ENCODE measurements at places on chromosomes 2 and 18. TPM values are rescaled to one million over a fixed set of nuclear protein-coding genes. Genes with fewer than 3 reads are reported as not detected.

CXCR1 gene
- polyA plus RNA-seq = not detected

DNA sequence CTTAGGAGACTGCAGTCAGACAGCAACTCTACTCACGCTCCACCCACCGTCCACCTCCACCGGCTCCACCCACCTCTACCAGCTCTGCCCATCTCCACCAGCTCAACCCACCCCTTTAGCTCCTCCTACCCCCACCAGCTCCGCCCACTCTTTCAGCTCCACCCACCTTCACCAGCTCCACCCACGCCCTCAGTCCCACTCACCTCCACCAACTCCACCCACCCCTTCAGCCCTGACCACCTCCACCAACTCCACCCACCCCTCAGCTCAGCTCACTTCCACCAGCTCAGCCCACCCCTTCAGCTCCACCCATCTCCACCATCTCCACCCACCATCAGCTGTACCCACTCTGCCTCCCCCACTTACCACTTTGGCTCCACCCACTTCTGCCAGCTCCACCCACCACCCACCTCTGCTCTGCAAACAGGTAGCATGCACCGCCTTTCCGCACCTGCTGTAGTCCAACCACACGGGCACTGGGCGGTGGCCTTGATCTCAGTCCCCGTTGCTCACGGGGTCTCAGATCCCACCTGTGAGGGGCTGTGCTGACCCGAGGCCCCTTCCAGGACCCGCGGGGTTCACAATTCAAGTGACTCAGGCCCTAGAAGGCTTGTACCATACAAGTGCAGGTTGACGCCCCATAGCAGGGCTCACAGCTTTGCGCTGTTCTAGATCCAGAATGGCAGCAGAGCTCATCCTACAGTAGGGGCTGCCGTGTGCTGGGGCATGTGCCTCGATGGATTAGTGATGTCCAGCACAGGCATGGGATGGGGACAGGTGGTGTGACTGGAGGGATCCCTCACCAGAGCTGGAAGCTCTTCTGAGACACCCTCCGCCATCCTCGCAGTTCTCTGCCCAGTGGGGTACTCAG is 77.2 kb upstream of the OTOS start:
- peaks cover 19% of the 10 kb centered on the region for H3K27me3 ChIP-seq
- H3K4me1 ChIP-seq = no peaks in the 10 kb centered on the region
- no peak for DNase-seq
- no peak overlapping the region for H3K27ac ChIP-seq
- H3K4me3 ChIP-seq = no peak overlapping the region

NPC1 gene
- polyA plus RNA-seq = 12.3 TPM

GRCh38 chr18:14943486-14943885 is 195.5 kb downstream of the ANKRD30B start:
- H3K4me3 ChIP-seq = no peak overlapping the region
- no peaks in the 10 kb centered on the region for H3K4me1 ChIP-seq
- H3K27ac ChIP-seq = no peak overlapping the region
- DNase-seq = no peak
- H3K36me3 ChIP-seq = no peaks in the 10 kb centered on the region
- no peaks in the 10 kb centered on the region for H3K27me3 ChIP-seq

GRCh38 chr2:236717729-236718128 is 148.1 kb downstream of the ACKR3 start:
- H3K4me1 ChIP-seq = no peaks in the 10 kb centered on the region
- H3K27me3 ChIP-seq = peaks cover 42% of the 10 kb centered on the region
- H3K36me3 ChIP-seq = no peaks in the 10 kb centered on the region
- H3K4me3 ChIP-seq = no peak overlapping the region
- H3K27ac ChIP-seq = no peak overlapping the region
- DNase-seq = no peak

DNA sequence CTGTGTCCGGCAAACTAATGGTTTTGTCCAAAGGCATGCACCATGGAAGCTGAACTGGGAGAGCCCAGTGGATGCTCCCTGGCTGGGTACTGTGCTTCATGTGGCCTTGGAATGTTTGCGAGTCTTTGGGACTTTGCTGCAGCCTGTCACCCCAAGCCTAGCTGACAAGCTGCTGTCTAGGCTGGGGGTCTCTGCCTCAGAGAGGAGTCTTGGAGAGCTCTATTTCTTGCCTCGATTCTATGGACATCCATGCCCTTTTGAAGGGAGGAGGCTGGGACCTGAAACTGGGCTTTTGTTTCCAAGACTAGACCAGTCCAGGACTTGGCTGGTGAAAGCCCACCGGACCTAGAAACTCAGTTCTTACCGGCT is 1.7 kb downstream of the MARS2 start:
- peak overlapping the region; percentile 56 for H3K27ac ChIP-seq
- H3K4me3 ChIP-seq = peak overlapping the region; percentile 94
- H3K4me1 ChIP-seq = peaks cover 47% of the 10 kb centered on the region
- H3K36me3 ChIP-seq = peaks cover 4% of the 10 kb centered on the region

GRCh38 chr18:62526098-62527025 is 3.5 kb downstream of the ZCCHC2 start:
- no peaks in the 10 kb centered on the region for H3K27me3 ChIP-seq
- peaks cover 43% of the 10 kb centered on the region for H3K4me1 ChIP-seq
- peak overlapping the region; percentile 98 for H3K4me3 ChIP-seq
- peak overlapping the region; percentile 96 for H3K27ac ChIP-seq
- DNase-seq = peak; percentile 66

DNA sequence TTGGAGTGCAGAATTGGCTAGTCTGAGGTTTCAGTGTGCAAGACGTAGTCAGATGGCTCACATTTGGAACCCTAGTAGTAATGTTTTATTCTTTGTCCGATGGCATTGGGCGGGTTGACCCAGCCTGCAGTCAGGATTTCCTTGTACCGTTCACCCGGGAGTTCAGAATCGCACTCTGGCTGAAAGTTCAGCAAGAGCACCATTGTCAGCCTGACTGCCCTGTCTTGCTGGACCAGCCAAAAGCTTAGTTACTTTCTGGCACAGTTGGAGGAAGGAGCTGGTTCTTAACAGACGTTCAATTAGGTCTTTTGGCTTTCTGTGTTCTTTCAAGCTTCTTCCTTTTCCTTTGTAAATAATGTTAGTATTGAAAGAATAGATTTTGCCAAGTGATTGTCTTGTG is 18.6 kb downstream of the RMC1 start:
- peaks cover 24% of the 10 kb centered on the region for H3K36me3 ChIP-seq
- DNase-seq = no peak
- no peaks in the 10 kb centered on the region for H3K27me3 ChIP-seq
- no peak overlapping the region for H3K4me3 ChIP-seq
- peaks cover 5% of the 10 kb centered on the region for H3K4me1 ChIP-seq
- H3K27ac ChIP-seq = no peak overlapping the region

DNA sequence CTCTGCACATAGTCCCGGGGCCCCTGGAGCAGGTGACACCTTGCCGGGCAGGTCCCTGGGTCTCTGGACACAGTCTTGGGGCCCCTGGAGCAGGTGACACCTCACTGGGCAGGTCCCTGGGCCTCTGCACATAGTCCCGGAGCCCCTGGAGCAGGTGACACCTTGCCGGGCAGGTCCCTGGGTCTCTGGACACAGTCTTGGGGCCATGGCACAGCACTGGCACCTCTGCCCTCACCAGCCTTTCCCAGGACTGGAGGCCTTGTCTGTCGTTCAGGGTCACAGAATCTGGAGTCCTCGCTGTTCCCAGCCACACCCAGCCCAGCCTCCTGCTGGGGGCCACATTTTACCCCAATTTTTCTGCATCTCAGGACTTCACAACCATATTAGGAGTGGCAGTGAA is 2.2 kb downstream of the TPO start:
- H3K4me3 ChIP-seq = no peak overlapping the region
- H3K4me1 ChIP-seq = peaks cover under 1% of the 10 kb centered on the region
- DNase-seq = no peak
- peaks cover 4% of the 10 kb centered on the region for H3K27me3 ChIP-seq
- no peaks in the 10 kb centered on the region for H3K36me3 ChIP-seq

- no peak for DNase-seq
- H3K27ac ChIP-seq = no peak overlapping the region
- no peaks in the 10 kb centered on the region for H3K27me3 ChIP-seq
- no peak overlapping the region for H3K4me3 ChIP-seq
Observed at GRCh38 chr2:145731467-145731866, 1211.5 kb upstream of the ZEB2 start.

GRCh38 chr2:75389271-75389670 is 171.5 kb downstream of the EVA1A start:
- H3K36me3 ChIP-seq = peaks cover 5% of the 10 kb centered on the region
- peak overlapping the region; percentile 48 for H3K4me3 ChIP-seq
- DNase-seq = peak; percentile 14

DNA sequence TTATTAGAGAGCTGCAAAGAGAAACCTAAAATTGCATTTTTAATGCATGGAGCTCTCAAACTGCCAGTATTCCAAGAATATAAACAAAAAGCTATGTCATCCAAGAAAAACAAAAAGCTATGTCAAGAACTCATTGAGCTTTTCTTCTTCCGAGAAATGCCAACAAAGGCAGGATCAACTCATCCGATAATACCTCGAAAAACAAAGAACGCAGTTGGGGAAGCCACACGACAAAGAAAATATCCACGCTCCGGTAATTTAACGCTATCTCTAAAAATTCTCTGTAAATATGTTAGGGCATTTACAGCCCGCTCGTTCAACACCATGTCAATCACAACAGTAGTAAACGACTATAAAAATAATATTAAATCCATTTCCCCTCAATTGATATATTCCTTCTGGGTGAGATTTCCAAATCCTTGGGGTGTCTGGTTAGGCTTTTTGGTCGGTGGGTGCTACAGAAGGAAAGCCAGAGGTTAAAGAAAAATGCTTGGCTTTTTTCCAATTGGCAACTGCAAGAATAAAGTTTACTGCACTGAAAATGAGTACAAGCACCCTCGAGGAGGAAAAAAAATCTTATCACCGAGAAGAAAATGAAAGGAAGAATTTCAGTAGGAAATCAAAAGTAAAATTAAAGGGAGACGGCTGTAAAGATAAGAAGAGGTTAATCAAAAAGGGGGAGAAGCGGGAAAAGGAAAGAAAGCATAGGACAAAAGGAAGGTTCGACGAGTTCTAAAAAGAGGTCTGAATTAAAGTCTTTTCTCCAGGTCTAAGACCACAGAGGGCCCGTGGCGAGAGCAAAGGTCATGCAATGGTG is 856 bp downstream of the TIA1 start:
- no peak for DNase-seq
- H3K36me3 ChIP-seq = peaks cover 6% of the 10 kb centered on the region
- H3K4me1 ChIP-seq = peaks cover 21% of the 10 kb centered on the region
- no peaks in the 10 kb centered on the region for H3K27me3 ChIP-seq

Measured in naive B cell (primary cell).